Activated naive CD4-positive, alpha-beta T cell (primary cell): ENCODE measurements at places on chromosomes 2 and 18.
A peak's percentile ranks its signal among the peaks of the same experiment; 100 is the strongest.

DNA sequence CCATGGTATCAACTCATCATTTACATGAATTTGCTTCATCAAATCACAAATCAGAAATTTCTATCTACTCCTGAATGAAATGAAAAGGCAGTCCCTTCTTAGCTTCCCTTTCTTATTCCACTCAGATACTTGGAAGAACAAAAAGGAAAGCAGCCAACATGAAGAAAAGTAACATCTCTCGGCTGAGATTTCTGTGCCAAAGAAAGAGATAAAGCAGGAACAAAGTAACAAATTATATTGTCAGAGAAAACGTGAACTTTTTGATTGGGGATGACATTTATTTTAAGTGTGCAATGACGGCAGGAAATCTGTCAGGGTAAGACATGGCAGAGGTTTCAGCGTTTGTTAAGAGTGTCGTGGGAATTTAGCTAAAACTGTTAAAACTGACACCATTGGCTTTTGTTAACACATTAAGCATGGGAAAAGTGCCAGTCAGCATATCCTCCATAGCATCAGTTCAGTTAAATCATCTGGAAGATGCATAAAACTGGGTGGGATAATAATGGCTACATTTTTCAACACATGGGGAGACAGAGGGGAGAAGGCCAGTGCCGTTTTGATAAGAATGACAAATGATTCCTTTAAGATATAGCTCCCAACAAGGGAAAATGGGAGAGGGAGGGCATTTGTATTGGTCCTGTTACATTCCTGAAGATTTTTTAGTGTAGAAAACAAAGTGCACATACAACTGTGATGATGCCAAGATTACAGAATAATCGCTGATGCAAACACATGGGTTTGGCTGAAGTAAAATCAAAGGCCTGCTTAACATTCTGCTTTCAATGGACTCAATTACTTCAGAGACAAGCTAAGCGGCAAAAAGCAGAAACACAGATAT lies 211.6 kb downstream of the ZNF521 start:
- no peak for DNase-seq

- no peak for DNase-seq
Observed at GRCh38 chr2:70008290-70008689, 46.9 kb upstream of the ASPRV1 start.

GRCh38 chr2:100237770-100238169 lies 84.5 kb downstream of the LONRF2 start:
- DNase-seq = no peak

DNA sequence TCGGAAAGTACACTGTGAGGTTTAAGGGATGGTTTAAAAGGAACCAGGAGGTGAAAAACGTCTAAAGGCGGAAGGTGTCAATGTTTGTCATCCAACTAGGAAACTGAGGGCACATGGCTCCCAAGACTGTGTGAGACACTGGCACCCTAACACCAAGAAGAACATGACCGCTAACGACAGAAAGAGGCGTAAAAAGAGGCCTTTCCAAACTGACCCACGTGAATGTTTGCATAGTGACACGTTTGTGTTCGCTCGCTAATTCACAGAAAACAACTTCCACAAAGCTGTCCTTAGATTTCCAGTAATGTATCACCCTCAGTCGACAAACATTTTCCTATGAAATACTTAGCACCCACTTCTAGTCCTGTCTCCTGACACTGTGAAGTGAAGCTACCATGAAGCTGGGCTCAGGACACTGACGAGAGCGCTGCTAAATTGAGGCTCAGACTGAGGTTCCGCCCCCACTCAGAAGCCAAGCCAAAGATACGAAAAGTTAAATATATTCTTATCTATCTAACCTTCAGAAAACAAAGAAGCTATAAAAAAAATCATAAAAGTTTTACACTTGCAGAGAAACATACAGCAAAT lies 86.5 kb downstream of the ZNF516 start:
- DNase-seq = no peak

DNA sequence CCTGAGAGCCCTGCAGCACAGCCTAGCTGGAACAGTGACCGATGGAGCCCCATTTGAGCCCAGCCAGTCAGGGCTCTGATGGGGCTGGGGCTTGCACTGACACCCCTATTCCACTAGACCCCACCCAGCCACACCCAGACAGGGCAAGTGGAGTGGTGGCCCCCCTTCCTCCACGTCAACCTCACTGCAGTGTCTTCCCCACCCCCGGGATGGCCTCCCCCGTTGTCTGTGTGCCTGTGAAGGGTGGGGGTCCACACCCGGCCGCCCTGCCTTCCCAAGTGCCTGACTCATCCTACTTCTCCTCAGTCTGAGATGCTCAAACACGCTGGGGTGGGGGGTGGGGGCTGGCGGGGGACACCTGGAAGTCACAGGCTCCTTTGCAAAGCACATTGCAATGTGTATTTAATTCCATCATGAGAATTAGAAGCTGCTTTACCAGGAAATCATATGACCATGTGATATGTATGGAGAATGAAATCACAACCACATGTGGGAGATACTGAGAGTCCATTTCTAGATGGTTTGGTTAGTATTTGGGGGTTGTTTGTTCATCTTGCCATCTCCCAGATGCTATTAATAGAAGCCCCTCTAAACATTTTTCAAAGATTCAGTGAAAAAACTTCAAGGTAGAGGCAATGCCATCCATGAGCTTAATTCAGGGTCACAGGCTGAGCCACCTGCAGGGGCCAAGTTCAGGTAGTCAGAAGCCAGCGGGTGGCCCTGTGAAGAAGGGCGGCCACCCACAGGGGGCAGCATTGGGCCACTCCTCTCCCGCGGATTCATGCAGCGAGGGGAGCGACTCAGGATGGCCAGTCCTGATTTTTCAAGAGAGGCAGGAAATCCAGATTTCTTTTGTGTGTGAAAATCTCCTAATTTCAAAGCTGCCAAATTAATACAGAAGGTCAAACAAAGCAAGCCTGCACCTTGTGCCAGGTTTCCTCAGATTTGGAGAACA lies 22.7 kb upstream of the GMPPA start:
- peak; percentile 25 for DNase-seq

- DNase-seq = no peak
Observed at GRCh38 chr2:68643011-68643873, at the start of gene PROKR1. Gene PROKR1 (plus strand): TSS chr2:68643579. CDS start chr2:68645822, 2,243 bp downstream.

DNA sequence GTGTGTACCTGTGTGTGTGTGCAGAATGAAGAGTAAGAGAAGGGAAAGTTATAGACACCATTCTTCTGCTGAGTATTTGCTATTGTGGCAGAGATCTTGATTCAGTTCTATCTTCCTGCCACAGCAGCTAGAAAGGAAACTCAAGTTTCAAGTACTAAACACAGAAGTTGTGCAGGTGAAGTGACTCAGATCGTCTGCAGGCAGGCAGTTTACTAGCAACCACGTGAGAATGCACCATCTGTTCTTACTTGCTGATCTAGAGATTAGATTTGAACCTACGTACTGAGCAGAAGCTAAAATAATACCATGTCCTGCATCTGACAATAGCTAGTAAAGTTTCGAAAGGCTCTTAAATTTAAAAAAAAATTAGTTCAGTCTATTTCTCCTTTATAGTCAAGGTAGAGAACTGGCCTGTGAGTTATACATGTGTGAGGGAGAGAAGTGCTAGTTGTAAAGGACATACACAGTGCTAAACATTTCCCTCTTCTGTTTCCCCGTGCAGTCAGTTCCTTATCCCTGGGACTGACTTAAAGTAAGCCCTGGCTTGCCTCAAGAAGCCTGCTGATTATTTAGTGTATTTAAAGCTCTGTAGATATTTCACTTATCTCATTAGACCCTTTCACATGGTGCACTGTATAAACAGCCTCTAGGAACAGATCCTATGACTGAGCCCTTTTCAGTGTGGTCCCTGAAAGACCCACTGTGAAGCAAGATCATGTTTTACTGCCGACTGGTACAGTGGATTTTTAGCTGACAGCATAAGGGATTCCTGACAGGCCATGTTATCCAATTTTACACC lies 45.0 kb downstream of the SLC38A11 start:
- no peak for DNase-seq

DNA sequence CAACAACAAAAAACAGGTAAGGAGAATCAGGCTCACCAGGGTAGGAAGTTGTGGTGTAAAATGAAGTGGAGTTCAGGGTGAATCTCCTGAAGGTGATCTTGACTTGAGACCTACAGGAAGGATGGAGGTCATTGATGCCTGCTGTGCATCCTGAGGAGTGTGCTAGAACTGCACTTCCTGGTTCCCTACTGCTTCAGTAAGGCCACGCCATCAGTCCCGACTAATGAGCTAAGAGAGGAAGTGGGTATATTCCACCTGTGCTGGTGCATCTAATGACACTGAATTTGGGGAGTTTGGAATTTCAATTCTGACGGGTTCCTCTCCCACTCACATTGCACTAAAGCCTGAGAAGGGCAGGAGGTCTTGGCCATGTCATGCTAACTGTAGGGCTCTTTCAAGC lies 349.3 kb upstream of the SLC14A2 start:
- DNase-seq = no peak

DNA sequence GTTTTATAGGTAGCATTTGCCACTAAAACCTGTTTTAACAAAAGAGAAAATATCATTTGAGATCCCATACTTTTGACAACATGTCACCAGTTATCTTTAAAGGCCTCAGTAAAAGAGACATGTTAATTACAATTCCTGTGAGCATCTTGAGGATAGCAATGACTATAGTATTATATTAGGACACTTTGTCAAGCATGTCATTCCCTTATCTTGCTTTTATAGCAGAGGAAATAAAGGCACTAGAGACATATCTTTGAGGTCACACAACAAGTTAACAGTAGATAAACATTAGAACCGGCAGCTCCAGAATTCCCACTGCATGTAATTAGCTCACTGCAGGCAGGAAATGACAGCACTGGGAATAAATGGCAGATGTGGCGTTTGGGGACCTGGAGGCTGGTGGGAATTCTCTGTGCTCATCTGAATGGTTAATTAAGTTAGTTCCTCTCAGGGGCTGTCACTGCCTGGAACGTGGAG lies 25.9 kb downstream of the LYPD6B start:
- DNase-seq = no peak

DNA sequence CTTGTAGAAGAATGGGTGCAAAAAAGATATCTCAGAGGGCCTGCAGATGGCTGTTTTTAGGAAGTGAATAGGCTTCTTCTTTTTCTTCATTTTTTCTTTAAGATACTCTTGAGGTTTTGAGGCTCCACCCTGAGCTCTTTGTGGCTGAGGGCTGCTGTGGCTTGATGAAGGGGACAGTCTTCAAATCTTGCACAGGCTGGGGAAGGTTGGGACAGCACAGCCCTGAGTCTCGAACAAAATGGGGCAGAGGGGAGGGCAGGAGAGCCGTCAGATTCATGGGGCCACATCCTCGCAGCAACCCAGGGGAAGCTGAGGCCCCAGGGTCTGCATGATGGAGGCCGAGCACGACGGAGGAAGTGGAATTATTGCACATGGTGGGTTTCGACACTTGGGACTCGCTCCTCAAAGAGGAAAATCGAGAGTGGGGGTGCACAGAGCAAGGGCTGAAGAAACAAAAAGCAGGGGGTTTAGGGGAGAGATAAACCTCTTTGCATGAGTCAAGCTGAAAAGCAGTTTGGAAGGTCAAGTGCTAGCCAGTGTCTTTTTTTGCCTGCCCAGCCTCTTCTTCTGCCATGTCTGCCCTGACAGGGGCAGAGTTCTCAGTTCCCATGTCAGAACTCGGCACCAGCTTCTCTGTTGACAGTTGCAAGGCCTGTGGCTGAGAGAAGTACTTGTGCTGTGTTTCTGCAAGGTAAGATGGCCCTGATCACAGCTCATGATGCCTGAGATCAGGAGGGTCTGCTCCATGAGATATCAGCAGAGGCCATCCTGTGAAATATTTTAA lies 19.5 kb downstream of the INPP4A start:
- no peak for DNase-seq
